ENCODE measurements at places on chromosomes 5 and 9.

DNA sequence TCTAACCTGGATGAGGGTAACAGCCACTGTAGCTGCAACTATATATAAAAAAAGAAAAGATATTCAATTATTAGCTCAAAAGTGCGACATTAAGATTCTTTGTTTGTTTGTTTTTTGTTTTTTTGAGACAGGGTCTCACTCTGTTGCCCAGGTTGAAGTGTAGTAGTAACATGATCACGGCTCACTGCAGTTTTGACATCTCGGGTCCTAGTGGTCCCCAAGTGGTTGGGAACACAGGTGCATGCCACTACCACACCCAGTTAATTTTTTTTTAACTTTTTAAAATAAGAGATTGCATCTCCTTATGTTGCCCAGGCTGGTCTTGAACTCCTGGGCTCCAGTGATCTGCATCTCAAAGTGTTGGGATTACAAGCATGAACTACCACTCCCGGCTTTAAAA, 61.8 kb downstream of the MEF2C start:
- no peak for ATAC-seq

DNA sequence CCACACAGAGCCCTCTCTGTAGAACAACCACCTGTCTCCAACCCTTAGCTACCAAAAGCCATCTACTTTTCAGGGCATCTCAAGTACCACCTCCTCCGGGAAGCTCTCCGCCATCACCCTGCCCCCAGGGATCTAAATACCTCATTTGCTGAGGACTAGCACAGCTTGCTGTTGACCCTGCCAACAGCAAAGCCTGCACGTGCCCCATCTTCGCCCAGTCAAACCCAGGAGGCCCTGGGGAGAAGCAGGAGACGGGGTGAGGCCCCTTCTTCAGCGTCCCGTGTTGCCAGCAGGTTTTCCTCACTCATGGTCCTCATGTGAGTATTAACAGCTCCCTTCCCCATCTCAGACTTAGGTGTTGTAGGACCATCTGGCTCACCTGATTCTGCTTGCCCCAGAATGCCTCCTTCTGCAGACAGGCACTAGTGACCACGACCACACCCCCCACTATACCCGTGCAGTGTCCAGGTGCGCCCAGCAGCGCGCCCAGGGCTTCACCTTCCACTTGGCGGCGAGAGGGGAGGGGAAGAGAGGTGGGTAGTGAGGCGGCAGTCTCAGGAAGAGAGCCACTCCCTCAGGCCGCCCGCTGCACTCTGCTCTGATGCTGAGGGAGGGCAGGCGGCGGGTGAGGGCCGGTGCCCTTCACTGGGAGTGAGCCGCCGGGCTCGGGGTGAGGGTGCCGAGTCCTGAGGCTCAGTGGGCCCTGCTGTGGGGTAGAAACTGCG, 11.1 kb downstream of the VAV2 start:
- no peak for ATAC-seq

DNA sequence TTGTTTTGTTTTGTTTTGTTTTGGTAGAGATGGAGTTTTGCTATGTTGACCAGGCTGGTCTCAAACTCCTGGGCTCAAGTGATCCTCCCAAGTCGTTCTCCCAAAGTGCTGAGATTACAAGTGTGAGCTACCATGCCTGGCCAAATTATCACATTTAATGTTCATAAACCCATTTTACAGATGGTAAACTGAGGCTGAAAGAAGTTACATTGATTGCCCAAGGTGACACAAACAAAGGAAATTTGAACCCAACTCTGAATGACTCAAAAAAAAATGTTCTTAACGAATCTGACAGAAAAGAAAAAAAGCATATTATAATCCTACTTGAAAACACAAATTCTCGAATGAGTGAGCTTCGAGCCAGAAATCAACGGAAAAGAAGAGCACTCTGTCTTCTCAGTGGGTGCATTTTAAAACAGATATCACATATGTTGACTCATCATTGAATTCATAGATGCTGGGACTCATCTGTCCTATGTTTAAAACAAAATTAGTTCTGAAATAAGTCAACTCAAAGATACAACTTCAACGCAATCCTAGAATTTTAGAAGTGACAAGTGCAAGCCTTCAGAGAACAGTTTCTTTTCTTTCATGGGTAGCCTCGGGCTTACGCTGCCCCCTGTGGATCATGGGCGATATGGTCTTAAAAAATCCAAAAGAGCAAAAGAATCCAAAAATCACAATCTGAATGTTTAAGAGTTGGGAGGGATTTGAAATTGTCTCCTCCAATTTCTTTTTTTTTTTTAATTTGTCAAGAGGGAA, 28.4 kb downstream of the TIMD4 start:
- peak; percentile 79 for ATAC-seq

DNA sequence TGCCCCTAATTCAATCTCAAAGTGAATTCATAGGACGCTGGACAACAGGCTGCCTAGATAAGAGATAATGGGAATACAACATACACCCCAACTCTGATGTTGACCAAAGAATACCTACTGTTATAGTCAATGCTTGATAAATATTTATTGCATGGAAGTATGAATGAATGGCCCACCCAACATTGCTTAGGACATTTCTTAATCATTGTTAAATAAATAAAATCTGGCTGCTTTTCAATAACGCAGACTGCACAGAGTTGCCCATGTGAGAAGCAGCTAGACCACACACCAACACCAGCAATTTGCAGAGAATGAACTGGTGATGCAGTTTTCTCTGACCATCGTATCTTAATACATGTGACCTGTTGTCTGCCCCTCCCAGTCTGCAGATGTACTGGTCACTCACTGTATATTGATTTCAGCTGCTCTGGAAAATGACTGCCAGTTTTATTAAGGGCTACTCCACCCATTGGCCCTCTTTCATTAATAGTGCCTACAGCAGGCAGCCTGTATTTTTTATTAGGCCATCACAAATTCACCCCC, 236.2 kb upstream of the WWC1 start:
- no peak for ATAC-seq

DNA sequence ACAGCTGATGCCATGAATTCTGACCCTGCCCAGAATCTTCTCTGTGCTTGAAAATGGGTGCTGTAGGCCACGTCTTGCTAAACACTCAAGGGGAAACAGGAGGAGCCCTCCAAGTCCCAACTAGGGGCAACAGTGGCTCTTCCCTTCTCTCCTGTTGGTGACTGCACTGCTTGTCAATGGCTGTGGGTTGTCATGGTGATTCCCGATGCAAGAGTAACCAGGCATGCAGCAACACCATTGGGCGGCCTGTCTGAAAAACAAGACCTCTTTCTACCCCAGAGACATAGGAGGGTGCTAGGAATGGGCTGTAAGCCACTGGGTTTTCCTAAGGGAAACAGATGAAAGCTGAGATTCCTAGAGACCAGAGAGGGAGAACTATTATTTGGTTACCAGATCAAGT, 201.7 kb upstream of the PANK3 start:
- ATAC-seq, result no peak

GRCh38 chr9:6106711-6107339, 91.4 kb upstream of the RANBP6 start:
- no peak for ATAC-seq

DNA sequence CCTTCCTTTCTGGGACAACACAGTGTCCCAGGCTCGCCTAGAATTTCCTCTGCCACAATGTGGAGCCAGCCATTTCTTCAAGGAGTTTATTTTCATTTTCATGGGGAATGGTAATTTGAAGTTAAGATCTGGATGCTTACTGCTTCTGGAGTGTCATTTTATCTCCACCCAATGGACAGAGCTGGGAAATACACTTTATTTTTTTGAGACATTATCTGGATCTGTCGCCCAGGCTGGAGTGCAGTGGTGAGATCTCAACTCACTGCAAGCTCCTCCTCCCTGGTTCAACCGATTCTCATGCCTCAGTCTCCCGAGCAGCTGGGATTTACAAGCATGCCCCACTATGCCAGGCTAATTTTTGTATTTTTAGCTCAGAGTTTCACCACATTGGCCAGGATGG, 12.7 kb upstream of the THG1L start:
- ATAC-seq, result peak; percentile 82

- ATAC-seq, result no peak
Observed at GRCh38 chr5:172959824-172960799, 888 bp downstream of the RPL26L1 start.

- peak; percentile 86 for ATAC-seq
Observed at GRCh38 chr5:43514471-43514815, 505 bp downstream of the C5orf34 start.

GRCh38 chr5:135492319-135492626, 40.1 kb upstream of the TIFAB start:
- ATAC-seq, result no peak

DNA sequence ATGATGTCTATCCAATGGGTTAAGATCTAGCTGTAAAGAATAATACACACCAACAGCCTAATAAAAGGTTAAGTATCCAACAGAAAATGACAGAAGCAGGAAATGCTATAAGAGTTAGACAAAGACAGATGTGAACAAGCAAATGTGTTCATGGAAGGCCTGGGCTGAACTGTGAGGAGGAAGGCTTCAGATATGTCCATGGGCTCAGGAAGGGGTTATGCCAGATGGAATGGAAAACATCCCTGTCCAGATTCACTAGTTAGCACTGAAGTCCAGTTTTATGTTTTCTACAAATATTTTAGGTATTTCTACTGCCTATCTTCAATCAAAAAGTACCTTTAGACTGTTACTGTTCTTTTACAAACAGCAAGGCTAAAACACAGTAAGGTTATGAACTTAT, 27.1 kb downstream of the ERAP1 start:
- ATAC-seq, result no peak

GRCh38 chr5:171647904-171648260, 137.7 kb upstream of the SMIM23 start:
- ATAC-seq, result no peak

- ATAC-seq, result no peak
Observed at GRCh38 chr9:130895481-130896232, 955 bp downstream of the QRFP start.

GRCh38 chr9:117303643-117304230, 111.1 kb downstream of the ASTN2 start:
- no peak for ATAC-seq

- peak; percentile 63 for ATAC-seq
Observed at GRCh38 chr5:126358525-126358924, 64.7 kb upstream of the GRAMD2B start.

GRCh38 chr9:93303806-93304573, 120.1 kb downstream of the WNK2 start:
- no peak for ATAC-seq

- no peak for ATAC-seq
Observed at GRCh38 chr5:88673253-88674105, 209.5 kb downstream of the MEF2C start.

GRCh38 chr9:96084331-96084734, 208.8 kb downstream of the ERCC6L2 start:
- no peak for ATAC-seq

- ATAC-seq, result no peak
Observed at GRCh38 chr9:73237140-73237539, 85.5 kb downstream of the ANXA1 start.

DNA sequence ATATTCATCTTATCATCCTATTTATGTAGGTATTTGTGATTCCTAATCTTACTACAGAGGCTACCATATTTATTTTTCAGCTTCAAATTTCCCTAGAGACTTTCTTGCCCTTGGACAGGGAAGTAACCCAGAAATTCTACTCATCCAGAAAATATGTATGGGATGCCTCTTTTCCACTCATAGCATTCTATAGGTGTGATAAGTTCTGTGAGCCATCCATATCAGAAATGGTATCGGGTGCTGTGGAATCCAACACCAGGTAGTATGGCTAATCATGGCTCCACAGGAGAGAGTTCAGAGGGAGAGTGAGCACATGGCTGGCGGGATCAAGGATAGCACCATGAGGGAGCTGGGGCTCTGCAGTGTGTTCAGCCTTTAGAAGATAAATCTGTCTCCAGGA, 349.3 kb upstream of the ACTBL2 start:
- ATAC-seq, result no peak

GRCh38 chr9:30774326-30774725, 1610.1 kb upstream of the ACO1 start:
- no peak for ATAC-seq

DNA sequence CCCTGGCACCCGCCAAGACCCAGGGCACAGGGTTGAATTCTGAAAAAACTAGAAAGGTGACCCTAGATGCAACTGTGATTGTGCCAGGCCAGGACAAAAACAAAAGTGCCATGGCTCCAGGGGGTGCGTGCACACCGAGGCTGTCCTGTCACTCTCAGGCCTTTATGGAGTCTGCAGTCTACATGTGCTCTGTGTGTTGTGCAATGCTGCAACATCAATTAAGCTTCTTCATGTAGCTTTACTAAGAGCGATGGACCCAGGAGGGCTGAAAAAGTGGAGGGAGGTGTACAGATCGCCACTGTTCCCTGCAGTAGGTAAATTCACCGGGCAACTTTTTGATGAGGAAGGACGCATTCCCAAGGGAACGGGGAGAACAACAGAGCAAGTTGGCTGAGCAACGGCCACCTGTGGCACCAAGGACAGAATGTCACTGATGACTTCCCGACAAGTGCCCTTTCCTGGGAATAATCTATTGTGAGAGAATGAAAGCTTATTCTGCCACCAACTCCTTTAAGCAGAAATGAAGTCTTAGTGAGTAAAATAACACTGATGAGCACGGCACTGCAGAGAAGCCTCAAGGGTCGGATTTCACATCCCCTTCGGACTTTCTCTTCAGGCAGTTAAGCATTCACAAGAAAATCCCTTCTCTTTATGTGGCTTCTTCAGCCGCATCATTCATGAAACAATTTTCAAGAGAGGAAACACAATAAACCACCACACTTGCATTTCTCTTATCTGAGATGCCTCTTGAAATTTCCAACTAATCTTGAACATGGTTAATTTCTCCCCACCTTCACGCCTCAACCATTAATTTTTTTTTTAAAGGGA, 149.6 kb downstream of the DROSHA start:
- no peak for ATAC-seq

Measured in activated T-helper 17 cell treated with anti-CD3 and anti-CD28 coated beads, Interleukin-2, amount 50 U/mL, for 72 hours (primary cell).